ENCODE measurements at places on chromosomes 7 and 10.

DNA sequence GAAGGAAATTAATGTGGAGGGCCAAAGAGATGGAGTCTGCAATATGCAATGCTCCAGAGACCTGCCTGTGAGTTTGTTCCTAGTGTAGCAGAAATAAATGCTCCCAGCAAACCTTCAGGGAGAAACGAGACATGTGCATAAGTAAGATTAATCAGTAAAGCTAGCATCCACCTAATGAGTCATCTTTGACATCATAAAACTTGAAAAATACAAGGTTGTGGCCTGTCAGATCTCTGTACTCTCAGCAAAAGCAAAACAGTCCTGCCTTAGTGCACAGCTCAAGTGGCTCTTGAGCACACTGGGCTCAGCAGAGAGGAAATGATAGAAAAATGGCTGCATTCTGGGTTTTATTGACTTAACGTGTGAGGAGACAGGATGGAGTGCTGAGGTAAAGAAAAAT, 32.5 kb upstream of the ERCC6 start:
- no peak for DNase-seq

GRCh38 chr10:30011396-30011795, 48.0 kb downstream of the JCAD start:
- DNase-seq = no peak

DNA sequence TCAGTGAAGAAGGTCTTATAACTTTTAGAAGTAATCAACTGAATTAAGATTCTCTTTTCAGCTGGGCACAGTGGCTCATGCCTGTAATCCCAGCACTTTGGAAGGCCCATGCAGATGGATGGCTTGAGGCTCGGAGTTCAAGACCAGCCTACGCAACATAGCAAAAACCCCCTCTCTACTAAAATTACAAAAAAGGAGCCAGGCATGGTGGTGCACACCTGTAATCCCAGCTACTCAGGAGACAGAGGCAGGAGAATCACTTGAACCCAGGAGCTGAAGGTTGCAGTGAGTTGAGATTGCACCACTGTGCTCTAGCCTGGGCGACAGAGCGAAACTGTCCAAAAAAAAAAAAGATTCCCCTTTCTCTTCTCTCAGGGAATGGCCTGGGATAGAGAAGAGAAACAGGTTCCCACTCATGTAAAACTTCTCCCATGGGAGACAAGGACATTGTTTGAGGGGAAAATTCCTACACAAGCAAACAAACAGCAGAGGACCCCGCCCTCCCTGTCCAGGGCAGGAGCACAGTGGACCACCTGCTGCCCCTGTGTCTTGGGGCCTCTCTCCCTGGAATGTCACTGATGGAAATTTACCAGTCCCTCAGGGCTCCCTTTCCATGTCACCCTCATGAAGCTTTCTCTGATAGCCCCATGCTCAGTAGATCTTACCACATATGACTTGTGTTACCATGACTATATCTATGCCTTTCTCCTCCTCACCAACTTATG, 5.6 kb downstream of the IL2RA start:
- no peak for DNase-seq

GRCh38 chr7:7321681-7322080, 139.3 kb downstream of the C1GALT1 start:
- DNase-seq = no peak

DNA sequence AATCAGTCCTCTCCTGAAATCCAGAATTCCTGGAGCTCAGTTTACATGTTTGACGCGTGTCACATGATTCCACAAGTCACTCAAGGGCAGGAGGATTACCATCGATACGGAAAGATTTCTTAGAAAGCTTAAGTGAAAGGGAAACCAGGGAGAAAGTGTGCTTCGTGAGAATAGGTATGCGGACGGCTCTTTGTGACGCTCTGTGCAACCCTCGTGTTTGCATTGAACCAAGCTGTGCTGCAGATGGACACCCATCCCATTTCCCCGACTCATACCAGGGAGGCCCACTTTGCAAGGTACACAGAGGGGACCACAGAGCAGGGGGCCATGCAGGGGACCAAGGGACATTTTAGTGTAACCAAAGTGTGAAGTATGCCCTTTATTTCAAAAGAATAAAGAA, 43.2 kb downstream of the IKZF1 start:
- DNase-seq = no peak

GRCh38 chr7:43873300-43873699, 4.0 kb upstream of the MRPS24 start:
- DNase-seq = no peak

- no peak for DNase-seq
Measured at GRCh38 chr10:6353526-6353925, 150.8 kb downstream of the PFKFB3 start.

GRCh38 chr7:6279937-6280336, 7.5 kb upstream of the CYTH3 start:
- no peak for DNase-seq

- no peak for DNase-seq
Measured at GRCh38 chr7:81740403-81740802, 29.4 kb downstream of the HGF start.

GRCh38 chr10:13739183-13739582, 152.4 kb downstream of the PRPF18 start:
- DNase-seq = no peak

DNA sequence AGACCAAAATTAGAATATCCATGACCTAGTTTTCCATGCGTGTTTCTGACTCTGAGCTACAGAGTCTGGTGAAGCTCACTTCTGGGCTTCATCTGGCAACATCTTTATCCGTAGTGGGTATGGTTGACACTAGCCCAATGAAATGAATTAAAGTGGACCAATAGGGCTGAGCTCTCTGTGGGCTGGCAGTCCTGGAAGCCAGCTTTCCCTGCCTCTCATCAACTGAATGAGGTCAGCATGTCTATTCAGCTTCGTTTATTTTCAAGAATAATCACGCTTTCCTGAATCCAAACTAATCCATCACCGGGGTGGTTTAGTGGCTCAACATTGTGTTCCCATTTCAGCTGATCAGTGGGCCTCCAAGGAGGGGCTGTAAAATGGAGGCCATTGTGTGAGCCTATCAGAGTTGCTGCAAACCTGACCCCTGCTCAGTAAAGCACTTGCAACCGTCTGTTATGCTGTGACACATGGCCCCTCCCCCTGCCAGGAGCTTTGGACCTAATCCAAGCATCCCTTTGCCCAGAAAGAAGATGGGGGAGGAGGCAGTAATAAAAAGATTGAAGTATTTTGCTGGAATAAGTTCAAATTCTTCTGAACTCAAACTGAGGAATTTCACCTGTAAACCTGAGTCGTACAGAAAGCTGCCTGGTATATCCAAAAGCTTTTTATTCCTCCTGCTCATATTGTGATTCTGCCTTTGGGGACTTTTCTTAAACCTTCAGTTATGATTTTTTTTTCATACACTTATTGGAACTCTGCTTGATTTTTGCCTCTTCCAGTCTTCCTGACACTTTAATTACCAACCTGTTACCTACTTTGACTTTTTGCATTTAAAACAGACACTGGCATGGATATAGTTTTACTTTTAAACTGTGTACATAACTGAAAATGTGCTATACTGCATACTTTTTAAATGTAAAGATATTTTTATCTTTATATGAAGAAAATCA, 35.5 kb downstream of the CAV1 start:
- DNase-seq = no peak

GRCh38 chr10:124249812-124250432, 156.5 kb upstream of the CHST15 start:
- no peak for DNase-seq

DNA sequence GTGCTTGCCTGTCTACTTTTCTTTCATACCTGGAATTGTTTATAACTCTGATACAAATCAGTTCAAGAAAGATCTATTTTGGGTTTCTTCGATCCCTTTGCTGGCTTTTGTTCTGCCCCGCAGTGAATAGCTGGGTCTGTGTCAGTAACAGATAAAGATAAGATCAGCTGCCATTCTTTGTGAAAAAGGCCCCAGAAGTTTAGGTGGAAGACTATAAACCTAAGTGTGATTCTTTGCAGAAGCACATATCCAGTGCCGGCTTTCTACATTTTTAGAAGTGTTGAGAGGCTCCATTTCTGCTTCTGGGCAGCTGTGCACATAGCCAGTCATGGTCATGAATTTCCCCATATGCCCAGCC, 686.4 kb upstream of the C7orf33 start:
- DNase-seq = no peak

DNA sequence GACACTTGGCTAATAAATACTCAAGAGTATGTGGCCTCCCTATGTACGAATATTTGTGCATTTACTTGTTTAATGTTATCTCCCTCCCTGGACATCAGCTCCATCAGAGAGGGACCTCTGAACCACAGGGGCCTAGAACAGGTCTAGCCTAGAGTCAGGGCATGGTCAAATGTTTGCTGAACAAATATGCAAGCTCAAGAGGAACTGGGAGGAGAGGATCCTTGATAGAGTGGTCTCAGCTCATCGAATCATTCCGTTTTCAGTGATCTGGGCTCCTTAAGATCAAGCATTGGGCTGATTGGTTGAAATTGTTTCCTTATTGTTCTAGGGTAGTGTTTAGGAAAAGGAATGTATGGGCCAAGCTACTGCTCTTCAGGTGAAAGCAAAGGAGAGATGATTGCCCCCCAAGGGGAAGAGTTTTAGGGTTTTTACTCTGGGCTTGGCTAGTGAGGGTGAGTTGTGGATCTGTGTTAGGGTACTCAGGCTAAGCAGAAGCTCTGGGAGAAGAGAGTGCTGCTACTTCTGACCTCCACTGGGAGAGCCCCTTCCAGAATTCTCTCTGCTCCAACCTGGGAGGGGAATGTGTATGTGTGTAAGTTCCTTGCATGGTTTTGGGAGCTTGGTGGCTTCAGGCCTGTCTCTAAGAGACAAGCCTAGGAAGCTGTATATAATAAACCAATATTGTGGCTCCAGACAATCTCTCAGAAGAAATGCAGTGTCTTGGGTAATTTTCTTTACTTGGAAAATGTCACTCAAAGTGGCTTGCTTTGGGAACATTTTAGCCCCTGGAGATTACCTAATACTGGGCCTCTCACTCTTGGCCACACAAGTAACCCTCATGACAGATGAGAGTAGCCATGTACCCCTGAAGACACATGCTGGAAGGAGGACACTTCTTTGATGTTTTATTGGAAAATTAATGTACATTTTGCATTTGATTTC, 110.0 kb downstream of the EMX2 start:
- DNase-seq = no peak

GRCh38 chr7:134966691-134967090, 19.6 kb upstream of the AGBL3 start:
- no peak for DNase-seq

- no peak for DNase-seq
Measured at GRCh38 chr7:142375710-142376313, 118.0 kb upstream of the PRSS58 start.

GRCh38 chr10:84230359-84230758, 5.0 kb upstream of the LRIT2 start:
- no peak for DNase-seq

DNA sequence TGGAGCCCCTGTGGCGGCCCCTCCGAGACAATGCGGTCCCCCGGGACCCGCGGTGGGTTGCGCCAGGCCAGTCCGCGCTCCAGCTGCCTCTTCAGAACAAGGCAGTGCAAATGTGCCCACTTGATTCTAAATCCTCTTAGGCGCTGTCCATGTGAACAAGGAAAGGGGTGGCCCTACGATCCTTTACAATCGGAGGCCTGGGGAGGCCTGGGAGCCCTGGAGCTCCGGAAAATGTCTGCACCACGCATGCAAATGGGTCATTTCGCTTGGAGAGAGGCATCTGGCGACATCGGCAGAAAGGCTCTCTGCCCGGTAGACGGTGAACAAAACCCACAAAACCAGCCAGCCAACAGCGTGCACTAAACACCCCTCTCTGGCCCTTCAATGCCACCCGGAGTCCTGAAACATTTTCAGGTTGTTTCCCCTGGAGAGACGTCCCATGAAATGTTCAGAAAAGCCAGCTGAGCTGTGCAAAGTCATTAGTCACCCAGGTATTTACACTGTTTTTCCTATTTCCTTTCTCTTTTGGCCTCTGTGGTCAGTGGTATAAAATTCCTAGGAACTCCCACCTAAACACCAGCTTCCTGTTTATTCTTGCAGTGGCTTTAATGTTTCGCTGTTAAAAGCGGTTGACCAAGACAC, 102.8 kb upstream of the ZNF438 start:
- DNase-seq = no peak

GRCh38 chr10:1449572-1450205, 287.6 kb downstream of the ADARB2 start:
- DNase-seq = no peak

DNA sequence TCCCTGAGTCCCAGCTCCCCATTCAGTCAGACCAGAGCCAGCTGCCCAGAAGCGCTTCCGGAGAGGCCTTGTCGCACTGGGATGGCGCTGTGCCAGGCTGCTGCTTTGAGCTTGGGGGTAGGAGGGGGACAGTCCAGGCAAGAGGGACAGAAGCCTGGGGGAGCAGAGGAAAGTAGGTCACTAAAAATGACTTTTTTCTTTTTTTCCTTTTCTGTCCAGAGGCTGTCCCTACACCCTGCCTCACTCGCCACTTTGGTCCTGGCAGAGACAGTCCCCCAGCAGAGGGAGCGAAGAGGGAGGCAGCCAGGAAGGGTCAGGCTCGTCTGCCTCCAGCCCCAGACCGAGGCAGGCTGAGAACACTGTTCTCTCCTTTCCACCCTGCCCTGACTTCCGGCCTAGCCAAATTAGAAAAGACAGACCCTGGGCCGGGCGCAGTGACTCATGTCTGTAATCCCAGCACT, 15.8 kb upstream of the TRIM8 start:
- DNase-seq = no peak

DNA sequence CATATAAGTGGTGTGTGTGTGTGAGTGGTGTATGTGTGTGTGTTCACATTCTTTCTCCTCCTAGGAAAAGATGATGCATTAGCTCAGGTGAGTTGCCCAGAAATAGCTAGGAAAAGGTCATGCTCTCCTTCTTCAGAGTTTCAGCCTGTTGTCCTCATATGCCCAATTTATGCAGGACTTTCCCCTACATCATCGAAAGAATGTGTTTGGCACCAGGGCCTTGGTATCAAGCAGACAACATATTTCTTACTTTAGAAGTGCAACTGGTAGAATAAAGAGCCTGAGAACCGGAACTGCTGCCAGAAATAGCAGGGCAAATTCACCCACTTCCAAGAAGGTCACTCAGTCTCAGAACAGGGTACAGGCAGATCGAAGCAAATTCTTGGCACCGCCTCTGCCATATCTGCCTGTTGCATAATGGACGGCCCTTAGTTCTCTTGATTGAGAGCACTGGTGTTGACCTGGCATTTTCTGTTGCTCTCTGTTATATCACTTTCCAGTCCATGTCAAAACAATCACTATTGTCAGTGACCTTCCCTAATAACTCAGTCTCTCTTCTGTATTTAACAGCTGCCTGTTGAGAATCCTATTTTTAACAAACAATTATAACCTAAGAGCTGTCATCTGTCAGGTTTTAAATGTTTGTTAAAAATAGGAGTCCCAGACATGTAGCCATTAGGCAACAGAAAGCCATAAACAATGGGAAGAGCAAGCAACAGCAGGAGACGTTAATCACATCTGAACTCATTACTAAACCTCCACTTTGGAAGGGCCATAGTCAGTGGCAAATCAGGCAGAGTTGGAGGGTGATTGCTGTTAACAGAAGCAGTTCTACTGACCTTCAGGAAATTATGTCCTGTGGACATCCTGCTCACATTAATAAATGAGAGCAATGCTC, 20.7 kb downstream of the ADRB1 start:
- no peak for DNase-seq

Measured in thymus (tissue), 14 donors.